ENCODE measurements at places on chromosomes 2 and 18. TPM values are rescaled to one million over a fixed set of nuclear protein-coding genes. Genes with fewer than 3 reads are reported as not detected.

DNA sequence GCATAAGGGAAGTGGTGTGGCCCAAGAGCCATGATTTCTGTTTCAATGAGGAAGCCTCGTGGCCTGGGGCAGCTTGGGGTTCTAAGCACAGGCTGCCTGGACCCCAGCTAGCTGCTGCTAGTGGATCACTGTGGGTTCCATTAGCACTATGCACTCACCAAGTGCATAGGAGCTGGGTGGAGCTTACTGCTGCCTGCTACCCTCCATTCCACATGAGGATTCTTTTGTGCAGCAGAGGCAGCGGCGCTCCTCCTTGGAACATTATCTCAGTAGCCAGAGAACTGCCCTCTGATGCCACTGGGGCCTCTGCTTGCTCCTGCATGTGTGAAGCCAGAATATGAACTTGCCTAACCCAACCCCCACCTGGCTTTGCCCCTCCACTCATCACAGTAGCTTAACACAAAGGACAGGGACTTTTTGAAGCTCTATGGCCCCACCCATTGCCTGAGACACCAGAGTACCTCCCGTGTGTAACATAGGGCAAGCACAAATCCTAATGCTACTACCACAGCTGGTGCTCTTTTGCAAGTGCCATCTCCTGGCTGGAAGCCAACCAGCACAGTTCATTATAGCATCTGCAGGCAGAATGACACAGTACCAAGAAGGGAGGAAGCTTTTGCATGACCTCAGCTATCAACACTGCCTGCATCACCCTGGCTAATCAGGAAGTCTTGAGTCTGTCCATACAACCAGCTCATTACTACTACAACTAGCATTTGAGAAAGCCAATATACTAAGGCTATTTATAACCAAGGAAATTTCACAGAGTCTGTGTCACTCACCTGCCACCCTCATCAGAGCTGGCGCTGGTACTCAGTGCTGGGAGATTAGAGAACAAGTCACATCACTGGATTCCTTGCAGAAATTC, 297.0 kb upstream of the GULP1 start:
- no peak for DNase-seq

- DNase-seq, result no peak
These were observed 173.0 kb downstream of the CTIF start for GRCh38 chr18:48711651-48712486.

DNA sequence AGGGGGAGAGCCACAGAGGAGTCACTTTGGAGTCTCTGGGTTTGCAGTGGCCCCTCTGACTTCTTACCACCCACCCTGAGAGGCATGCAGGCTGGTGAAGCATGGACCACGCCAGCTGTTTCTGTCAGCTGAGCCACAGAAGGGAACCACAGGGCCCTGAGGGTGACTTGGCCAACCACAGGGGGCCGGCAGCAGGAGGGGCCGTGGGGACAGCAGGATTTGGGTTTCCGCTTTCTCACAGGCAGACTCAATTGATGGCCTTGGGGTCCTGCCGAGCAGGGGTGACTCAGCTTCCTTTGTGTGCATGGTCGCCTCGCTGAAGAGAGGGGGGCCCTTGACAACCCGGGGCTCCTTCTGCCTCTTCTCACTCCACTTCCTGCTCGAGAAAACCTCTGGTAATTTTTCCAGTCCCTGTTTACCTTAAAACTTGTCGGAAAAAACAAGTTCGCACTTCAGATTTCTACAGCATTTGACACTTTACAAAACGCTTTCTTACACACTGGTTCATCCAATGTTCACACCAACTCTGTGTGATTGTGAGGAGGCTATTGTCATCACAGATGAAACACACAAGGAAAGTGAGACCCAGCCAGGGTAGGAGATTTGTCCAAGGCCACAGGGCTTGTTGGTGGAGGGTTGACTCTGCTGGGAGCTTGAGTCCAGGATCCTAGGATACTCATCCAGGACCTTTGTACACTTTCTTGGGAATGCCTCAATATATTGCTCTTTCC, 311.2 kb downstream of the LPIN1 start:
- DNase-seq, result no peak

GRCh38 chr18:41899535-41899934, 55.5 kb upstream of the PIK3C3 start:
- no peak for DNase-seq

- DNase-seq, result no peak
These were observed 5.9 kb upstream of the DNAJC27 start for GRCh38 chr2:24977631-24978030.

- no peak for DNase-seq
These were observed 57.9 kb downstream of the NCK2 start for GRCh38 chr2:105802587-105802986.

DNA sequence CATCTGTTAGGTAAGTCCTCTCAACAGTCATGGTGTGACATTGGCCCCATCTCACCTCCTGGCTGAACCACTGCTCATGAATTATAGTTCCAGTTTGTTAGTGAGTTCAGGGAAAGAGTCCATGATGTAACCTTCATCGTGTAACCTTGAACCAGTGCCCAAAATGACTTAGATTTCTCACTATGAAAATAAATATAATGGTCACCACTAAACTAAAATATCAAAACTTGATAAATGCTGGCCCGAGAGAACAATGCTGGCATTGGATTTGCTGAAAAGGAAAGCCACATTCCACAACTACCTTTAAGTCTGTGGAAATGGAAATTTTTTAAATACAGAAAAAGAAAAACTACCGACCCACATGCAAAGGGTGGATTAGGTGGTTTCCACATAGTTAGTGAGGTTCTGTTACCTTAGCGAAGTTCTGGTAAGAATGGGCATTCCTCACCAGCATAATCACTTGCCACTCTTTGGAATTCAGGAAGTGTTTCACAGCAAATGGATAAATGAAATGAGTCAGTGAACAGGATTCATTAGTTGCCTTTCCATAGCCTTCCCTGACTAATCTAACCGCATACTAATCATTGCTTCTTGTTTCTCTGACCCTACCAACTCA, 133.9 kb upstream of the CTAGE1 start:
- peak; percentile 54 for DNase-seq

DNA sequence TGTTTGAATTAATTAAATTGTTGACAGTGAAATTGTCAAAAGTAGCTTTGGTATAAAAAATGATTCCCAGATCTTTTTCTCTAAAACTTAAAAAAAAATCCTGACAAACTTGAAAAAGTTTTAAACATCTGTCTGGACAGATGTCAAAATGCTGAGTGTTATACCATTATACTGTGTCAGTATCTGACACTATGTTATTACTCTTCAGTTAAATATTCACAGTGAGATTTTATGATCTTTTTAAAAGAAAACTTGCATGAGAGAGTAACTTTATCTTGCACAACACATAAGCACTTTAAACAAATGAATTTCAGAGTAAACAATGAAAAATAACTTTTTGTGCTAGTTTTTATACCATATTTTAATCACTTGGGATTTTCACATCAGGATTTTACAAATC, 167.4 kb downstream of the MEIS1 start:
- DNase-seq, result no peak

DNA sequence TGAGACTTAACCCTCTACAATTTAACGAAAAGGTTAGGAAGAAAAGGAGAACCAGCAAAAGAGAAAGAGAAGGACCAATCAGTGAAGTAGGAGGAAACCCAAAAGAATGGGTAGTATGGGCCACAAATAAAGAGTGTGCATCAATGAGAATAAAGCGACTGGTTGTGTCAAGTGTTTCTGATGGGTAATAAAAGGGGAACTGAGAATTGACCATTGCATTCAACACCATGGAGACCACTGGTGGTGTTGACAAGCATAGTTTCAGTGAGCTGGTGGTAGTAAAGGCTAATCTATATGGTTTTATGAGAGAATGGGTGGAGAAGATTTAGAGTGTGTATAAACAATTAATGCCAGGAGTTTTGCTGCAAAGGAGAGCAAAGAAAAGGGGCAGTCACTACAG, 75.4 kb downstream of the CSRNP3 start:
- no peak for DNase-seq

GRCh38 chr2:119575439-119575838, 31.2 kb downstream of the CFAP221 start:
- no peak for DNase-seq

DNA sequence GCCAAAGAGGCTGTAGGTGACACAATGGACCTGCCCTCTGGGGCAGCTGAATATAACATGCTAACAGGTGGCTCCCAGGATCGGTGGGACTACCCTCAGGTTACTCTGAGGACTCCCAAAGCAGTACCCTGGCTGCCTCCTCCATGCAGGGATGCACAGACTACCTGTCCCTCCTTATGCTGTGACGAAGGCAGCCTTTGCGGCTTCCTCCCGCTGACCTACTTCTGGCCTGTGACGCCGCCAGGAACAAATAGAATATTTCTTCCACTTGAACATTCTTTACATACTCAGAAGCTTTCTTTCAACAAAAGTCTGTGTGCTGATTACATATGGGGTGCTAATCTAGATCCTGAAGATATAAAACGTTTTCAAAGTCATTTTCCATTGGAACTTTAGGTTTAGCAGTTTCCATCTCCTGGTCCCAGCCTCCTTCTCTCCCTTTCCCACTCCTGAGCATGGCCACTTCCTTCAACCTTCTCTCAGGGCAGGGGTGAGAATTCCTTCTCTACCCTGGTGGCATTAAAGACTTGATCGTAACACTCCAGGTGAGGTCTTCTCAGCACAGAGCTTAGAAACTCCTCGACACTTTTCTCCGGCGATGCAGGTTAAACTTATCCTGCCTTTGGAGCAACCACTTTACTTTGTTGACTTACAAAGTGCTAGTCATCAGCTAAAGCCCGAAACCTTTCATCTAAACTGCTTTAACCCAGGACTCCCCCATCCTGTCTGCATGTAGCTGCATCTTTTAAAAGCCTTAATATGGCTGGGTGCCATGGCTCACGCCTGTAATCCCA, 58.9 kb upstream of the STK17B start:
- DNase-seq, result no peak

- DNase-seq, result no peak
These were observed 20.1 kb upstream of the CD207 start for GRCh38 chr2:70855667-70856066.

DNA sequence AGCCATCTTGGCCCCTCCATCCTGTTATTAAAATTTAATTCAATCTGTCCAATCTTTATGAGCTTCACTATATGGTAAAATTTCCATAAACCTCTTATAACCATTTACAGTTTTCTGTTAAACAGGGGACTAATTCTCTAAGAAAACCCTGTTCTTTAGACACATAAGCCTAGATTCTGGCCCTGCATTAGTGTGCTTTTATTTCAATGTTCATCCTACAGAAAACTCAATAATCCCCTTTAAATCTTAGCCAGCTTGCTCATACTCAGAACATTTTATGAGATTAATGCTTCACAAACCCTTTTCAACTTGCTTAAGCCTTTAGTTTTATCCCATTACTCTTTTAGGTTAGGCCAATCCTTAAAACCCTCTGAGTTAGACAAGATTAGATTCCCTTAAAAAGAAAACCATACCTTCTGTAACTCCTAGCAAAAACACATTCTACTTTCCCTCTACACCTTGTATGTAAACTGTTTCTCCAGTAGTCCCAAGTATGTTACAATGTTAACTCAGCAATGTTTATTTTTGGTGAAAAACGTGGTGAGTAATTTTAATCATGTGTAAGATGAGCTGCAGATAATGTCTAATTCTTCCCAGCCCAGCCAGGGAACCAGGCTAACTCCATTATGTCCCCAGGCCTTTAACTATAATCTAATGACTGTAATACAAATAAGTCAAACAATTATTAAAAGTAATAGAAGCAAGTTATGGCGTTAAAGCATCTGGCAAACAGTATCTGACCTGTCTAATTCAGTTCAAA, 1953.4 kb upstream of the LRRTM1 start:
- DNase-seq, result no peak

DNA sequence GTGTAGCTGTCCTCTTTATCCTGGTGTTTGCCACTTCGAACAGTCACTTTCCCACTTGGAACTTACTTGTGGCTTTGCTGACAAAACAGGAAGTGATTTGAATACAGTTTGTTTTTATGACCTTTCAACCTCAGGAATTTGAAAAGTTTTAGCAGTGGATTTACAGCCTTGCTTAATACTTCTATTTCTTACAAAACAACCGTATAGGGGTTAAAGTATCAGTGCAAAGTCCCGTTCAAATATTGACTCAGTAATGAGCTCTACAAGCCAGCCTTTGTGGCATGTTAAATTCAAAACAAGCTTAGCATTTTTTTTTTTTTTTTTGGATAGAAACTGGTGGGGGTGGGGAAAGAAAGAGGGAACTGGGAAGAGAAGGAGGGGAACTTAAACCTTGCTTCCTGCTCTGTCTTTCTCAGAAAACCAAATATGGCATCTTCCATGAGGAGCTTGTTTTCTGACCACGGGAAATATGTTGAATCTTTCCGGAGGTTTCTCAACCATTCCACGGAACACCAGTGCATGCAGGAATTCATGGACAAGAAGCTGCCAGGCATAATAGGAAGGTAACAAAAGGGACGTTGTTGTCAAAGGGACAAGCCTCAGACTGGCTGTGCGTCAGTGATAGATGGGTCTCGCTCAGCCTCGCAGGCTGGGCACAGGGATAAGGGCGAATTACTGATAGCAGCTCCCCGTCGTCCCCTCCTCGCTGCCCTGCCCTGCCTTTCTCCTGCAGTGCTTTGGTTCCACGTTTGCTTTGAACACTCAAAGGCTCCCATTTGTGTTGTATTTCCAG, at the start of gene HNMT:
Gene HNMT (plus strand): TSS at position 408 of the 793 bp plus-strand sequence. CDS start 19 bp downstream, at position 427.
- DNase-seq, result no peak

- no peak for DNase-seq
These were observed 127.3 kb downstream of the DDX1 start for GRCh38 chr2:15718944-15719323.

- DNase-seq, result no peak
These were observed 1249.6 kb upstream of the FAM98A start for GRCh38 chr2:34848691-34849090.

- no peak for DNase-seq
These were observed 199.6 kb downstream of the AFF3 start for GRCh38 chr2:99942561-99943347.

DNA sequence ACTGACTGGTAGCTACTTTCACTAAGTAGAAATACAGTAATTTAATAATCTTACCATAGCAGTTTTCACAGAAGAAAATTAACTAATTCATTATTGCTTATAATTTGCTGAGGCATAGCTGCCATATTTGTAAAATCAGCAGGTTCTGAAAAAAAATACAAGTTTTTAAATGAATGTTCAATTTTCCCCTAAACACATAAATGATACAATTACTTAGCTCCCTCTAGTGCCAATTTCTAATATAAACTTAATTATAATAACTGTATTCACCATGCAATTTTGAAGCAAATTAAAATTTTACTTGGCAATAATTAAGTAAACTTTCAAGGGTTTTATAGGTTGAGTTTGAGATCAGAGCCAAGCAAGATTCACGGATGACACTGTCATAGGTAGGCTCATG, 1321.6 kb upstream of the ACVR2A start:
- DNase-seq, result no peak

GRCh38 chr2:30237239-30237965, 6.1 kb downstream of the LBH start:
- DNase-seq, result no peak

Gene RPRM
- polyA plus RNA-seq, result not detected

Gene RAMP1
- 47.7 TPM for polyA plus RNA-seq

Gene C2orf78
- not detected for polyA plus RNA-seq

Gene TP53I3
- polyA plus RNA-seq, result 55.2 TPM

Gene IGFBP5
- 4,154 TPM for polyA plus RNA-seq

Gene FBXO41
- polyA plus RNA-seq, result 2.7 TPM

Gene TDRD15
- polyA plus RNA-seq, result not detected

Gene ELOA2
- polyA plus RNA-seq, result not detected

Gene UBR3
- 20.3 TPM for polyA plus RNA-seq

Gene DSEL
- polyA plus RNA-seq, result 40.0 TPM

Gene CFAP65
- polyA plus RNA-seq, result not detected

Gene DSG1
- not detected for polyA plus RNA-seq

Data from AG04450 (cell line).